Activated T-helper 17 cell treated with anti-CD3 and anti-CD28 coated beads, Interleukin-2, amount 50 U/mL, for 72 hours (primary cell): ENCODE measurements at places on chromosomes 13 and 19.

GRCh38 chr13:48316826-48317510 lies 13.4 kb downstream of the RB1 start:
- ATAC-seq: no peak
- H3K27me3 ChIP-seq: no peaks in the 10 kb centered on the region
- H3K27ac ChIP-seq: no peak overlapping the region
- H3K4me1 ChIP-seq: peaks cover 21% of the 10 kb centered on the region
- H3K36me3 ChIP-seq: peaks cover 49% of the 10 kb centered on the region

DNA sequence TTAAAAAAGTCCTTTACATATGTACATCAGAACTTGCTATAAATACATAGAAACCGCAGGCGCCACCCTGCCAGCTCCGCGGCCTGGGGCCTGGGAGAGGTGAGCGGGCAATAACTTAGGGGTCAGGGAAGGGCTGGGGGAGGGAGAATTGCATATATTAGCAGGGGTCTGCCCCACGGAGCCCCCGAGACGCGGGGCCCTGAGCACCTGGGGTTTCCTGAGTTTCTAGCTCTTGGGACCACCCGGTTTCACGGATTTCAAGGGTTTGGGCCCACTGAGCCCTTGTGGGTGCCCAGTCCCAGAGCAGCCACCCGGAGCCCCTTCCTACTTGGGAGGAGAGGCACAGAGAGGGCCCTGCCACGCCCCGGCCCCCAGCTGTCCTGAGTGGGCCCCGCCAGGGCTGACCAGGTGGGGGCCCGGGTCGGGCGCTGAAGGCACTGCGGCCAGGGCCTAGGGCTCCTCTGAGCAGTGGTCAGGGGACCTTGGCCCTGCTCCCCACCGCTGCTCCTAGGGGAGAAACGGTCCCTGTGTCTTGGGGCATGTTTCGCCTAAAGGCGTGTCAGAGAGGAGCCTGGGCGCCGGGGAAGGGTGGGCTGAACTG lies 4.0 kb downstream of the GPX4 start:
- H3K36me3 ChIP-seq: peaks cover 36% of the 10 kb centered on the region
- no peak for ATAC-seq
- no peak overlapping the region for H3K4me3 ChIP-seq
- no peaks in the 10 kb centered on the region for H3K27me3 ChIP-seq

GRCh38 chr13:71864094-71864985 lies 2.7 kb downstream of the DACH1 start:
- H3K27ac ChIP-seq: no peak overlapping the region
- H3K27me3 ChIP-seq: peaks cover 34% of the 10 kb centered on the region
- H3K36me3 ChIP-seq: no peaks in the 10 kb centered on the region
- peak overlapping the region; percentile 62 for H3K4me3 ChIP-seq

- peaks cover 5% of the 10 kb centered on the region for H3K27me3 ChIP-seq
- no peaks in the 10 kb centered on the region for H3K4me1 ChIP-seq
- H3K27ac ChIP-seq: no peak overlapping the region
- no peaks in the 10 kb centered on the region for H3K36me3 ChIP-seq
- ATAC-seq: no peak
These were observed 205.3 kb downstream of the MZT1 start for GRCh38 chr13:72521940-72522661.

DNA sequence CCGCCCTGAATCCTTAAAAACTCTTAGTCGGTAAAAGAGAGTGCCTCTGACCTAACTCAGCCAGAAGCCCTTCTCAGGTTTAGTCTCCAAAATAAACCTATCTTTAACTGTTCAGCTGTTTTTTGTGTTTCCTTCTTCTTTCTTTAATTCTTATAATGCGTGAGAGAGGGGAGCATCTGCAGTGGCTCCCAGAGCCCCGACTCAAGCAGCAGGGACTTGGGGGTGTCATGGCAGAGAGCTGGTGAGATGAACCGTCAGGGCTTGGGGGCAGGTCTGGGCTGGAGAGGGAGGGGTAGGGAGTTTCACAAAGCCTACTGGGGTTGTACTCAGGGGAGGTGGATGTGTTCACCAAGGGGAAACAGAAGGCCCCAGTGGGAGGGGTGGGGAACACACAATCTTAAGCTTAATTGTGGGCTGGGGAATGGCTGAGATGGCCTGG lies 16.8 kb upstream of the SIGLEC6 start:
- ATAC-seq: no peak
- peaks cover 5% of the 10 kb centered on the region for H3K4me1 ChIP-seq
- H3K36me3 ChIP-seq: no peaks in the 10 kb centered on the region
- H3K4me3 ChIP-seq: no peak overlapping the region
- no peak overlapping the region for H3K27ac ChIP-seq

GRCh38 chr19:42697884-42698283 lies 42.4 kb downstream of the PSG3 start:
- H3K36me3 ChIP-seq: no peaks in the 10 kb centered on the region
- H3K4me3 ChIP-seq: no peak overlapping the region
- no peak for ATAC-seq
- H3K27ac ChIP-seq: no peak overlapping the region
- peaks cover 39% of the 10 kb centered on the region for H3K27me3 ChIP-seq

DNA sequence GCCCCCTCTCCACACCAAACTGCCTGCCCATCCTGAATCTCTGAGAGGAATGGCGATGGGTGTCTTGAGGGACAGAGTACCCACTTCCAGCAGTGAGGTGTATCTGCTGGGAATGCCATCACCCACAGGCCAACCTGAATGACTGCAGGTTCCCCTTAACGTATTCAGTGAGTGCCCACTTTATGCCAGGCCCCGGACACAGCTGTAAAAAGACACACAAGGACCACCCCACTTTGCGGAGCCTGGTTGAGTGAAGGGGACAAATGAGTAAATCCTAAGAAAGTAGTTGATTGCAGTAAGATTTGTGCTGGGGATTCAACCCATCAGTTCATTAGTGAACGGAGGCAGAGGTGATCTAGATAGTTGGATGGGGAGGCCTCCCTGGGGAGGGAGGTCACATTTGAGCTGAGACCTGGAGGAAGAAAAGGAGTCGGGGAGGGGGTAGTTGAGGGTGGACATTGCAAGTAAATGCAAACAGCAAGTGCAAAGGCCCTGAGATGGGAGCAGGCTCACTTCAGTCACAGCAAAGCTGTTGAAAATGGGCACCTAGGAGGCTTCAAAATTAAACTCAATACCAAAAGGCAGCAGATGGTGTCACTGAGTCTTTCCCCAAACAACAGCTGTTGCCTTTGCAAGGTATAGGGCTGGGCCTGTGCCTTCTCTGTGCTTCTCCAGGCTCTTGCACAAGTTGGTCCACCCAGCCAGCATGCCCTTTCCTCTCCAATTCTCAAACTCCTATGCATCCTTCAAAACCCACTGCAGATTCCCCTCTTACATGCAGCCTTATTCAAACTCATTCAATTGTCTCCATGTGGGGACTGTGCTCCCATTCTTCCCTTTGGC lies 4.3 kb downstream of the GDF15 start:
- H3K36me3 ChIP-seq: no peaks in the 10 kb centered on the region
- no peaks in the 10 kb centered on the region for H3K4me1 ChIP-seq
- no peak overlapping the region for H3K27ac ChIP-seq
- H3K27me3 ChIP-seq: peaks cover 14% of the 10 kb centered on the region
- no peak overlapping the region for H3K4me3 ChIP-seq

- no peak overlapping the region for H3K27ac ChIP-seq
- no peaks in the 10 kb centered on the region for H3K4me1 ChIP-seq
- ATAC-seq: no peak
- H3K36me3 ChIP-seq: peaks cover 24% of the 10 kb centered on the region
- no peak overlapping the region for H3K4me3 ChIP-seq
These were observed 1.1 kb downstream of the SOX1 start for GRCh38 chr13:112067871-112068539.

GRCh38 chr13:111667757-111668156 lies 347.3 kb downstream of the TEX29 start:
- no peak for ATAC-seq
- H3K27me3 ChIP-seq: peaks cover 5% of the 10 kb centered on the region
- H3K4me3 ChIP-seq: no peak overlapping the region
- no peaks in the 10 kb centered on the region for H3K36me3 ChIP-seq
- no peak overlapping the region for H3K27ac ChIP-seq

DNA sequence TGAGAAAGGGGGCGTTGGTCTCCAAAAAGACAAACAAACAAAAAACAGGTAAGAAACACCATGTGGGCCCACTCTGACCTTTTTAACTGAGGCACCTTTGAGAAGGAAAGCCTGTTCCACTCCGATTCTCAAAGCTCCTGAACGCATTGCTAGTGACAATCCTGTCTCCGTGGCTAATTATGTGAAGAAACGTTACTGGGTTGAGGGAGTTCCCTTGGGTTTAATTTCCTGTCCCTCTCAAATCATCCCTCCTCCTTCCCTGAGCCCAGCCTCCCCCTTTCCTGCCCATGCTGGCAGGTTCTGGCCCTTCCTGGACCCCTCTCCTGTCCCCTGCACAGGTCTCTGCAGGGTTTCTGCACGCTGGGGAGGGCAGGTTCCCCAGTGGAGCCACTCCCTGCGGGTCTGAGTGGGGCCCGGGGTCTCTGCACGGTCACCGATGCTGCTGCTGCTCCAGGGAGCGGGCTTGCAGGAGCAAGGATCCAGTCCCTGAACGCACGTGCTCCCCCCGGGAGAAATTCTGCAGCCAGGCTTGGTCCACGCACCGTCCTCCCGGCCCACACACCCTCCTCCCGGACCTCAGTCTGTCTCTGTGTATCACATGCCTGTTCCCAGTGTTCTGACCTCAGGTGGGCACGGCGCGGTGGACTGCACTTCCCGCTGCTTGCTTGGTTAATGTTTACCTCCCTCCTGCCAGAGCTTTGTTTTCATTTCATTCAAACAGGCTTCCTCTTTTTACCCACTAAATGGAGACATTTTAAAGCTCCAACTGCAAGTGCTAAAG lies 76.4 kb upstream of the MCF2L start:
- H3K4me1 ChIP-seq: no peaks in the 10 kb centered on the region
- H3K4me3 ChIP-seq: no peak overlapping the region
- H3K27me3 ChIP-seq: peaks cover 4% of the 10 kb centered on the region
- ATAC-seq: no peak

GRCh38 chr19:21434516-21434915 lies 37.6 kb downstream of the ZNF493 start:
- no peak overlapping the region for H3K27ac ChIP-seq
- no peaks in the 10 kb centered on the region for H3K36me3 ChIP-seq
- H3K27me3 ChIP-seq: no peaks in the 10 kb centered on the region
- no peak for ATAC-seq
- no peak overlapping the region for H3K4me3 ChIP-seq

DNA sequence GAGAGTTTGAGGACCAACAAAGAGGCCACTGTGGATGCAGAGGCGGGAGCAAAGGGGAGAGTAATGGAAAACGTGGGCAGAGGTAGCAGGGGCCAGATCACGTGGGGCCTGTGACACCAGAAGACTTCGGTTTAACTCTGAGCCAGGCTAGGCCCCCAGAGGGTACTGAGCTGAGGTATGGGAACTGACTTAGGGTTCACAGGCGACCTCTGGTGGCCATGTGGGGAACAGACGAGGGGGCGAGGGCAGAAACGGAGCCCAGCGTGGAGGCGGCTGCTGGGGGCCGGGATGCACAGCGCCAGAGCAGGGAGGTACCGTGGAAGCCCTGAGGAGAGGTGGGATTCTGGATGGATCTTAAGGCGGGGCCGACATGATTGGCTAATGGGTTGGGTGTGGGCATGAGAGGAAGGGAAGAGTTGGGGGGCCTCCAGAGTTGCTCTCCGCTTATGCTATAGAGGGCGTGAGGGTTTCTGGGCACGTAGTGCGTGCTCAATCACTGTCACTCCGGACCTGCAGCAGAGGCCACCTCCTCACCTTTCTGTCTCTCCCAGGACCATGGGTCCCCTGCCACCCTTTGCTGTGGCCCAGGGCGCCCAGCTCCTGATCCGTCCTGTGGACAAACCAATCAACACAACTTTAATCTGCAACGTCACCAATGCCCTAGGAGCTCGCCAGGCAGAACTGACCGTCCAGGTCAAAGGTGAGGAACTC lies 13.7 kb downstream of the PVR start:
- peak; percentile 58 for ATAC-seq
- no peaks in the 10 kb centered on the region for H3K27me3 ChIP-seq
- H3K4me3 ChIP-seq: no peak overlapping the region
- peaks cover 12% of the 10 kb centered on the region for H3K36me3 ChIP-seq

GRCh38 chr13:97526556-97526955 lies 92.6 kb downstream of the RAP2A start:
- no peaks in the 10 kb centered on the region for H3K4me1 ChIP-seq
- H3K4me3 ChIP-seq: no peak overlapping the region
- no peak overlapping the region for H3K27ac ChIP-seq
- ATAC-seq: no peak

DNA sequence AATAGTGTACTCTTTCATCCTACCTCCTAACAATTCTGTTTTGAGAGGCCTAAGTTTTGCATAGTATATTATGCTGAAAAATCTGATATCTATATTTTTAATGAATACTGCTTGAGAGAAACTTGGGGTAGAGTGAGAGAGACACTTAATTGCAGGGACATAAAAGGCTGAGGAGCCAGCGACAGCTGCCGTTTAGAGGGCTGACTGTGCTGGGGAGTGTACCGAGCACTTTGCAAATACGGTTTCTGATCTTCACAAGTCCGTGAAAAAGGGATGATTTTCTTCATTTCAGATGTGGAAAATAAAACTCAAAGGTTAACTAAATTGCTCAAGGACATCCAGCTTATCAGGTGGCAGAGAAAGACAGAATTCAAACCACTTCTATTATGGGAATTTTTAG lies 97.4 kb downstream of the CAB39L start:
- H3K4me1 ChIP-seq: peaks cover 6% of the 10 kb centered on the region
- H3K4me3 ChIP-seq: no peak overlapping the region
- H3K27me3 ChIP-seq: no peaks in the 10 kb centered on the region
- no peaks in the 10 kb centered on the region for H3K36me3 ChIP-seq

DNA sequence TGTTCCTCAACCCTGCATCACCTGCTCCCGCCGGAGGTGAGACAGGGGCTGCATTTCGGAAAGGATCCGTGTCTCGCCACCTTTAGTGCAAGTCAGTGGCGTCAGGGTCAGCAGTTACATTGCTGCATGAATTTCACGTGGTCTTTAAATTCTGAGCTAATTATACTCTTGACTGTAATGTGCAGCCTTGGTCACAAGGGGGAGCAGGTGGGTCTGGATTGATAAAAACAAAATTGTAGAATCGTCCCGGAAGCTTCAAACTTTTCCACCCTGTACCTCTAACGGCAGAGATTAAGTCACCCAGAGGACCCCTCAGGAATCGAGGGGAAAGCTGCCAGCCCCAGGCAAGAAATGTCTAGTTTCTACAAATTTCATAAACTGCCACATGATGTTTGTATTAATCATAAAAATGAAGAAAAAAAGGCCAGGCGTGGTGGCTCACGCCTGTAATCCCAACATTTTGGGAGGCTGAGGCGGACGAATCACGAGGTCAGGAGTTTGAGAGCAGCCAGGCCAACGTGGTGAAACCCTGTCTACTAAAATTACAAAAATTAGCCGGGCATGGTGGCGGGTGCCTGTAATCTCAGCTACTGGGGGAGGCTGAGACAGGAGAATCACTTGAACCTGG lies 20.2 kb downstream of the BBC3 start:
- ATAC-seq: peak; percentile 66
- peaks cover 6% of the 10 kb centered on the region for H3K4me1 ChIP-seq
- H3K4me3 ChIP-seq: peak overlapping the region; percentile 25
- H3K27me3 ChIP-seq: no peaks in the 10 kb centered on the region

GRCh38 chr13:101429733-101430132 lies 13.4 kb upstream of the NALCN start:
- H3K4me1 ChIP-seq: no peaks in the 10 kb centered on the region
- no peak overlapping the region for H3K4me3 ChIP-seq
- no peak overlapping the region for H3K27ac ChIP-seq
- H3K27me3 ChIP-seq: peaks cover 18% of the 10 kb centered on the region
- ATAC-seq: no peak
